ENCODE measurements at places on chromosomes 3 and 15.

DNA sequence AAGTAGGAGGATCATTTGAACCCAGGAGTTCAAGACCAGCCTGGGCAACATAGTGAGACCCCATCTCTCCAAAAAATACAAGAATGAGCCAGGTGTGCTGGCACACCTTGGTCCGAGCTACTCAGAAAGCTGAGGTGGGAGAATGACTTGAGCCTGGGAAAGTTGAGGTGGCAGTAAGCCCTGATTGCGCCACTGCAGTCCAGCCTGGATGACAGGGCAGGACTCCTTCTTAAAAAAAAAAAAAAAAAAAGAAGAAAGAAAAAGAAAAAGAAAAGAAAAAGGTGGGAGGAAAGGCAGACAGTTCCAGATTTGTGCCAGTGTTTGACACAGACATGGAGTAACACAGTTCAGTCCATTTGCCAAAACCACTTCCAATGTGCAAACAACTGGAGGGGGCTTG, 75.7 kb downstream of the ATP10A start:
- DNase-seq, result no peak

DNA sequence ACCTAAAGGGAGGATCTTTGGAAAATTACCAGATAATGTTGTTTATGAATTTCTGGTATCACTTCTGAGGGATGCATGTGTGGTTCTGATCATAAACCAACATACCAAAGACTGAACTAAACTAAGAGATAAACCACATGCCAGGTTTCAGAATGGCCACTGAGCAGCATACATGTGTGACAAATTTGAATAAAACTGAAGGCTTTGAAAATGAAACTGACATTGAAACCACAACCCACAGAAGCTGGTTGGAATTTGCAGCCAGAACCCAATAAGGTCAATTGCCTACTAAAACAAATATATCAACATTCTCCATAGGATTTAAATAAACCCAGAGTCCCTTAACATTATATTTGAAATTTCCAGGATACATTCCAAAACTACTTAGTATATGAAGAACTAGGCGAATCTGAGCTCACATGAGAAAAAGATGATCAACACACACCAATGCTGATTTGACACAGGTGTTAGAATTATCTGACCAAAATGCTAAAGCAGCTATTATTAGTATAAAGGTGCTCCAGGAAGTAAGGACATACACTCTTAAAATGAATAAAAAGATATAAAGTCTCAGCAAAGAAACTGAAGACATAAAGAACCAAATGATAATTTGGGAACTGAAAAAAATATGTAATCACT, 125.0 kb downstream of the ZNF280D start:
- DNase-seq, result no peak

DNA sequence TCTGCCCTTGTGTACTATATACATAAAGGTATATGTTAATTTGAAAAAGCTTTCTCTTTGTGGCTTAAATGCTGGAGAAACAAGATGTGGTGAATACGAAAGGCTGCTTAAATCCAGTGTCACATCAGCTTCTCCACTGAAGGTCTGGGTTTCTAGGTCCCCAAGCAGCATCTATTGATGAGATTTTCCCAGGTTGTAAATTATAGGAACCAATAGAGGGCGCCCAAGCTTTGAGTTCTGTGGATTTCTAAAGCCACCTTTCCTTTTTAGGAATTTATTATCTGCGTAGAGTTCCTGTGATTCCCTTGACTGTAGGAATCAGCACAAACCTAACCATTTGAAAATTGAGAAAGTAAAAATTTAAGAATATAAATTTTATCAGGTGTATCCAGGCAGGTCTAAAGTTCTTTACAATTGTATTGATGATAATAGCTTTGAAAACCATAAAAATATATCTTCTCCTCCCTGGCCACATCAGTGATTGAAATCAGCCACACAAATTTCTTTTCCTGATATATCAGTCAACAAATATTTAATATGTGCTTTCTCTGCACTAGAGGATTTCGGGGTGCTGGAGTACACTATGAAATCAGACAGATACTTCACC, 88.3 kb upstream of the ADAMTSL3 start:
- DNase-seq, result no peak

- no peak for DNase-seq
These were observed 40.9 kb downstream of the KY start for GRCh38 chr3:134609821-134610431.

GRCh38 chr15:98938105-98938417, 69.5 kb downstream of the PGPEP1L start:
- no peak for DNase-seq

DNA sequence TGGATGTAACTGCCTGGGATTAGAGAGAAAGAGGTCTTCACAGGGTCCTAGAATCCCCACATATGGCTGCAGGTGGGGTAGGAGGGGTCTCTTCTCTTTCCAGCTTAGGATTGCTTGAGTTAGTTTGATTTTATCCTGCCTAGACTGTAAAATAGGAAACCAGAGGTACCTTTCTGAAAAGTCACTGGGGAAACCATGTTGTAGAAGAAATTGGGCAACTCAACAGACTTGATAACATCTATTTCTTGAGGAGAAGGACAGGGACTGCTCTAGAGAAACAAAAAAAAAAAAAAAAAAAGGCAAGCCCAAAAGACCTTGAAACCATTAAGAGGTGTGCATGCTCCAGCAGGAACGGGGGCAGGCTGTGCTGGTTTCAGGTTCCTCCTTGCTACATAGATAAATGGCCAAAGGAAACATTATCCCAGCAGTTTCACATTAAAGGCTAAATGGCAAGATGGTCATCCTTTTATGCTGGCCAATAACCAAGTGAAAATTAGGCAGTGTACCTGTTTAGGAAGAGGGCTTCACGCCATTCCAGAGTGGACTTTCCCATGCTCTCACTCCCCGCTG, 116.1 kb downstream of the ALDH1A2 start:
- no peak for DNase-seq

DNA sequence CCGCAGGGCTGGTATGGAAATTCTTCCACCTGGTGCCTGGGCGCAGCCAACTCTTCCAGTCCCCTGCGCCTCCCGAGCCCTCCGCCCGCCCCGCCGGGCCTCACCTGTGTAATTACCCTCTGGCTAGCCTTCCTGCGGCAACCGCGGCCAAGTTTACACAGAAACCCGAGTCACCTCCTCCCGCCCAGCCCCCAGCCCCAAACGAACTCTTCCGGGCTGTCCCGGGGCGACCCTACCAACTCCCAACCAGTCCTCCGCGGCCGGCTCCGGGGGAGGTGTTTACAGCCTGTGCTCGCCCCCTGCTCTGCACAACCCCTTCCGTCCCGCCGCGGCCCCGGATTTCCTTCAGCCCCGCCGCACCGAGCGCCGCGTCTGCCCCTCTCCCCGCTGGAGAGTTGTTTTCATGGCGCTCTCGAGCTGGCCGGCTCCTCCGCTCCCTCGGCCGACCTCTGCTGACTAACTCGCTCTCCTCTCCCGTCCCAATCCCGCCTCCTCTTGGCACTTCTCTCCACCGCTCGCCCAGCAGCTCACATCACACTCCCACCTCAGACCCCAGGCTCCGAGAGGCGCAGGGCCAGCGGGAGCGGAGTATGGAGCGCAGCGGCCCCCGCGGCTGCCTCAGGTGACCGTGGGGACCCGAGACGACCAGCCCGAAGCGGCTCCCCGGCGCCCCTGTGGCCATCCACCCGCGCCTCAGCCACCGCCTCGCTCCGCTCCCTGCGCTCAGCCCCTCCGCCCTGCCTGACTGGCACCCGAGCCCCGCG, 538 bp downstream of the ATOSA start:
- peak; percentile 31 for DNase-seq

- no peak for DNase-seq
These were observed 130.1 kb upstream of the GOLGA6L6 start for GRCh38 chr15:20671675-20672074.

GRCh38 chr3:45112939-45113338, 33.2 kb downstream of the CDCP1 start:
- no peak for DNase-seq

GRCh38 chr15:98977441-98977840, 30.2 kb downstream of the PGPEP1L start:
- DNase-seq, result no peak

DNA sequence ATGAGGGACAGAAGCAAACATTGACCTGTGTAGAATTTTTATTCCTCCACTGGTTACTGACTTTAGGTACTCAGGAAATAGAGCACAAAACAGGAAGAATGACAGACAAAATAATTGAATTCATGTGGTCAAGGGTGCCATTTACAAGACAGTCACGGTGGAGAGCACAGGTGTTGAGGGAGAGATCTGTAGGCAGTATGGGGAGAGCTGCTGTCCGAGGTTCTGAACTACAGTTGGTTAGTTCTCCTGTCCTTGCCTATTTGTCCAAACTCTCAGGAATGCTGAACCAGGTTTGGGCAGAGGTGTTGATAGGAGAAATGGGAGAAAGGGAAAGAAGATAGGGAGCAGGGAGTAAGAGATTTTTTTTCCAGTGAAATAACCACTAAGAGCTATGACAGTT, 178.5 kb upstream of the ZBTB20 start:
- DNase-seq, result no peak
